Liver (tissue), 10 donors: ENCODE measurements at places on chromosomes 11 and 22. TPM values are rescaled to one million over a fixed set of nuclear protein-coding genes. Genes with fewer than 3 reads are reported as not detected.

- H3K4me1 ChIP-seq = peaks cover 8% of the 10 kb centered on the region
- H3K27me3 ChIP-seq = no peaks in the 10 kb centered on the region
- no peak overlapping the region for H3K4me3 ChIP-seq
- no peak for DNase-seq
- no peak overlapping the region for H3K27ac ChIP-seq
- no peaks in the 10 kb centered on the region for H3K36me3 ChIP-seq
Measured at GRCh38 chr11:16778876-16779275, 40.4 kb downstream of the C11orf58 start.

GRCh38 chr11:76243193-76243956 is 37.1 kb upstream of the WNT11 start:
- H3K36me3 ChIP-seq = no peaks in the 10 kb centered on the region
- H3K4me1 ChIP-seq = peaks cover 4% of the 10 kb centered on the region
- H3K4me3 ChIP-seq = no peak overlapping the region
- H3K27me3 ChIP-seq = no peaks in the 10 kb centered on the region
- H3K27ac ChIP-seq = no peak overlapping the region
- DNase-seq = no peak

DNA sequence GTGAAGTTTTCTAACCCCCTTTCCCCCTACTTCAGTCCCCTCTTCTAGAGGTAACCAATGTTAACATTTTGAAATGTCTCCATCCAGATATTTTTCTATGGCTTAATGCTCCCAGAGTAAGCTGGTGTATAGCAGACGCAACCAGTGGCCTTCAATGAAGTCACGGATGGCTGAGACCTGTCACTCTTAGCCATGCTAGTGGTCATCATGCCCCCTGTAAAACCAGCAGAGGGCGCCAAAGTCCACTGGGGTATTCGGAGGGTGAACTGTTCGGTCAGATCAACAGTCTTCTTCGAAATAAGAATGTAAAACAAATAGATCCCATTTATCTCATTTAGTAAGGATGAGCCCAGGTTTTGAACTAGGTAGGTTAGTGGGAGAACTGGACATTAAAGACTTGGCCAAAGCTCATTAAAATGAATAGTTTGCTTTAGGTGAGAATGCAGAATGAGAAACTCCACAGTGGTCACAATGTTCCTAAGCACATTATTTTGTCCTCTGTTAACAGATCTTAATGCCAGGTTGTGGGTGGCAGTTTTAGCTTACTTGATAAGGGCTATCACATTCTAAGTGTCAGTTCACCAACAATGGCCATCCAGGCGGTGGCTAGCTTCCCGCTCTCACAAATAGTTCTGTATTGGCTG is 8.6 kb upstream of the MMP8 start:
- no peaks in the 10 kb centered on the region for H3K4me1 ChIP-seq
- H3K27ac ChIP-seq = no peak overlapping the region
- H3K36me3 ChIP-seq = no peaks in the 10 kb centered on the region
- DNase-seq = peak; percentile 60
- no peak overlapping the region for H3K4me3 ChIP-seq
- no peaks in the 10 kb centered on the region for H3K27me3 ChIP-seq

- no peak overlapping the region for H3K4me3 ChIP-seq
- H3K4me1 ChIP-seq = no peaks in the 10 kb centered on the region
- no peaks in the 10 kb centered on the region for H3K27me3 ChIP-seq
- peaks cover 20% of the 10 kb centered on the region for H3K36me3 ChIP-seq
- DNase-seq = no peak
- H3K27ac ChIP-seq = no peak overlapping the region
Measured at GRCh38 chr22:25352294-25352680, 132.8 kb downstream of the CRYBB2 start.

- H3K4me3 ChIP-seq = no peak overlapping the region
- H3K27ac ChIP-seq = no peak overlapping the region
- H3K4me1 ChIP-seq = no peaks in the 10 kb centered on the region
- no peaks in the 10 kb centered on the region for H3K36me3 ChIP-seq
- DNase-seq = no peak
- no peaks in the 10 kb centered on the region for H3K27me3 ChIP-seq
Measured at GRCh38 chr11:35115688-35116030, 23.3 kb upstream of the CD44 start.

The TMEM45B gene
- 6.3 TPM for total RNA-seq

The SEC14L6 gene
- 0.70 TPM for total RNA-seq

- H3K27ac ChIP-seq = peak overlapping the region; percentile 84
- no peaks in the 10 kb centered on the region for H3K27me3 ChIP-seq
- no peaks in the 10 kb centered on the region for H3K36me3 ChIP-seq
- H3K4me1 ChIP-seq = peaks cover 58% of the 10 kb centered on the region
- peak; percentile 67 for DNase-seq
Measured at GRCh38 chr11:10305262-10305963, 540 bp downstream of the ADM start.

The DDB1 gene
- total RNA-seq = 108 TPM

- DNase-seq = no peak
- no peak overlapping the region for H3K4me3 ChIP-seq
- H3K27me3 ChIP-seq = no peaks in the 10 kb centered on the region
- no peaks in the 10 kb centered on the region for H3K4me1 ChIP-seq
- H3K36me3 ChIP-seq = no peaks in the 10 kb centered on the region
- no peak overlapping the region for H3K27ac ChIP-seq
Measured at GRCh38 chr22:49617264-49617663, 210.4 kb downstream of the BRD1 start.

DNA sequence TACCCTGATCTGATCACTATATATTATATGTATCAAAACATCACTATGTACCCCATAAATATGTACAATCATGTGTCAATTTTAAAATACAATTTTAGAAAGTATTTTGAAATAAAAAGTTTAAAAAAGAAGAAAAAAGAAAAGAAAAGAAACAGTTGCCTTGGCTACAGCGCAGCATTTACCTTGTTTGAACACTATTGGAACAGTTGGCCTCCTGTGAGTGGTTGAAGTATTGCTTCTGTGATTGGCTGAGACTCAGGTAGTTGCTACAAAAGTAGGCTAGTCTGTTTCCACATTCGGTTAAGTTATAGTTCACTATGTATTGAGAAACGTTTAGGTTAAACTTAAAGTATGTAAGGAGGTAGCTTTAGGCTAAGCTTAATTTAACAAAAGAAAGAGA is 7.9 kb upstream of the DTX4 start:
- no peak overlapping the region for H3K27ac ChIP-seq
- no peaks in the 10 kb centered on the region for H3K36me3 ChIP-seq
- H3K27me3 ChIP-seq = no peaks in the 10 kb centered on the region
- no peaks in the 10 kb centered on the region for H3K4me1 ChIP-seq

DNA sequence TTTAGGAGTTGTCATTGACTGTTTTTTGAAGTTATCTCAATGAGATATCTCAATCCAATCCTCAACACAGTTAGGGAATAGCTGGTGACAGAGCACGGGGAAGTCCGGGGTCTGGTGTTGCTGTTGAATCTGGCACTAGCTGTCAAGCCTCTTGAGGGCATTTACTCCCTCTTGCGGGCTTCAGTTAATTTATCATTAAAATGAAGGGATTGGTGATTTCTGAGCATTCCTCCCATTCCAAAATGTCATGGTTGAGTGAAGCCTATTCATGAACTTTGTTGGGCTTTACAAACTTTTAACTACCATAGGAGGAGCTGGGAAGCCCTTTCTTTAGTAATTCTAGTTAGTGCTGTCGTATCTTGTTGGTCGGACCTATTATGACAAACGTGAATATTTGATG is 40.2 kb downstream of the UVRAG start:
- H3K4me1 ChIP-seq = no peaks in the 10 kb centered on the region
- no peak overlapping the region for H3K27ac ChIP-seq
- no peaks in the 10 kb centered on the region for H3K36me3 ChIP-seq
- H3K27me3 ChIP-seq = no peaks in the 10 kb centered on the region

The SCUBE2 gene
- total RNA-seq = 0.14 TPM

The C1QTNF5 gene
- total RNA-seq = 2.2 TPM

- H3K27me3 ChIP-seq = peaks cover 3% of the 10 kb centered on the region
- no peaks in the 10 kb centered on the region for H3K36me3 ChIP-seq
- no peak overlapping the region for H3K4me3 ChIP-seq
Measured at GRCh38 chr11:131499199-131499598, 128.8 kb downstream of the NTM start.

DNA sequence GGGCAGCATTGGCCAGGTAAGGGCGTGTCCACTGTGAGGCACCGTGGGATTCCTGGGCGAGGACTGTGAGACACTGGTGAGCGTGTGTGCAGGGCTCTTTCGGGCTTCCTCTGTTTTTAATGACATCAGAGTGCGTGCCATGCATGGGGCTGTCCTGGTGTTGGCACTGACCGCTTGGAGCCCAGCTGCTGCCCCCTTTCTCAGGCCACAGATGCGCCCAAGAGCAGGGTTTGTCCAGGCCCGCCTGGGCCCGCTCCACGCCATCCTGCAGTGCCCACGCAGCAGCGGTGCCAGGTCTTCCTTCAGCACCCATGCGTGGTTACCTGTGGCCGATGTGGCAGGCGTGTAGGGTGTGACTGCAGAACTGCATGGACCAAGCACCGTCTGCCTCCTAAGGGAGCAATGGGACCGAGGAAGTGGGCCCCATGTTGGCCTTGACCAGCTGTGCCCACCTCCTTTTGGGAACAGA is 72.3 kb upstream of the SEPTIN5 start:
- no peak for DNase-seq
- no peaks in the 10 kb centered on the region for H3K36me3 ChIP-seq
- no peaks in the 10 kb centered on the region for H3K27me3 ChIP-seq
- no peaks in the 10 kb centered on the region for H3K4me1 ChIP-seq

DNA sequence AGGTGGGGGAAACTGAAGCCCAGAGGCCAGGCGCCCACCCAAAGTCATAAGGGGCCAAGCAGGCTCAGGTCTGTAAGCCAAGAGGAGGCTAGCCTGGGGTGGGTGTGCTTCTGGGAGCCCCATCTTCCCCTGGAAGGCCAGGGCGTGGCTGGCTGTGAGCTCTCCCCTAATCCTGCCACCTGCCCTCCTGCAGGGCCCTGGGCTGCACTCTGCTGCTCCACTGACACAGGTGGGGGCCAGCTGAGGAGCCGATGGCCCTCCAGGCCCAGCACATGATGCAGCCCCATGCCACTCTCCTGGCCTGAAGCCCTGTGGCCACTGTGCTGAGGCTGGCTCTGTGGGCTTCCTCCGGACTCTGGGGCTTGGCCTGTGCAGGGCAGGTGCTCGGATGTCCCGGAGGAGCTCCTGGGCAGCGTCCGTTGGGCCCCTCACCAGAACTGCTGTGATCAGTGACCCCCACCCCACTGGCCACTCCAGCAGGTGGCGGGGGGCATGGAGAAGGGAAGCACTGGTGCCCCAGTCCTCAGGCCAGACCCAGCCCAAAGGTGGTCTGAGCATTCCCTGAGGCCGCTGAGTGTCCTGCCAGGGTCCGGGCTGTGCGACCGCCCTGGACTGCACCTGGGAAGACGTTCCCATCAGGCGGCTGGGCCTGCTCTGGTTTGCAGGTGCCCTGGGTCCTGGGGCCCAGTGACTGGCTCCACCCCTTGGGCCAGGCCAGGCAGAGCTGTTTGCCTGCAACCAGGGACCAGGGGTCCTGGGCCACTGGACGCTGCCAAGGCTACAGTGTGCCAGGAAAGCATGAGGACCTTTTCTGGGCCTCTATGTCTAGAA is 8.5 kb downstream of the PIM3 start:
- H3K27me3 ChIP-seq = no peaks in the 10 kb centered on the region
- H3K27ac ChIP-seq = peak overlapping the region; percentile 95
- no peaks in the 10 kb centered on the region for H3K36me3 ChIP-seq
- H3K4me1 ChIP-seq = peaks cover 74% of the 10 kb centered on the region
- DNase-seq = no peak

The OR56A1 gene
- under 0.01 TPM for total RNA-seq

- peaks cover 15% of the 10 kb centered on the region for H3K36me3 ChIP-seq
- H3K4me3 ChIP-seq = no peak overlapping the region
- DNase-seq = no peak
- H3K27me3 ChIP-seq = no peaks in the 10 kb centered on the region
- H3K4me1 ChIP-seq = no peaks in the 10 kb centered on the region
Measured at GRCh38 chr11:74819400-74819799, 70.8 kb downstream of the RNF169 start.

The BARX2 gene
- not detected for total RNA-seq

GRCh38 chr11:92329646-92330045 is 105.0 kb downstream of the FAT3 start:
- H3K4me1 ChIP-seq = peaks cover 6% of the 10 kb centered on the region
- DNase-seq = no peak
- no peaks in the 10 kb centered on the region for H3K36me3 ChIP-seq

- H3K27ac ChIP-seq = no peak within 1 kb of the TSS
- peaks cover 2% of the 10 kb centered on the region for H3K36me3 ChIP-seq
- DNase-seq = no peak
- H3K4me1 ChIP-seq = no peaks in the 10 kb centered on the region
Measured at GRCh38 chr11:85685820-85686459, at the start of gene CCDC89. CCDC89 (minus strand) TSS chr11:85686195; CDS start chr11:85686130, 65 bp downstream.

The APOBEC3B gene
- 0.08 TPM for total RNA-seq

The DDI1 gene
- total RNA-seq = not detected

DNA sequence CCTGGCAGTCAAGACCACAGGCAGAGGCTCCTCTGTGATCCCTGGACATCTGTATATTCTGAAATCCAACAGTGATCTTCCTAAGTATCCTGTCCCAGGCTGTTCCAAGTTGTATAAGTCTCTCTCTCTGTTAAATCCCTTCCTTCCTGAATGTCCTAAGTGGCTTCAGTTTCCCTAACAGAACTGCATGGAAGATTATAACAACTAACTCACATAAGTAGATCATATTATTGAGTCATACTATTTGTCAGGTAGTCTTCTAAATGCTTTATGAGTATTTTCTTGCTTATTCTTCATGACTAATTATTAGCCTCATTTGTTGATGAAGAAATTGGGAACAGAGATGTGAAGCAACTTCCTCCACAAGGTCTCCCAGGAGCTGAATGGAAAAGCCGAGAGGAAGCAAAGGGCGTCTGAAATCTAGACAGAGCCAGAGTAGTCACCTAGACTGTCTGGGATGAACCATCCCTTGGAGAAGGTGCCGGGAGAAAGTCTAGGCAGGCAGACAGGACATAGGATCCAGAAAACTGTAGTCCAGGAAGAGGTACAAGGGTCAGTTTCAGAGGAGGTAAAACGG is 93.2 kb upstream of the FAT3 start:
- H3K27ac ChIP-seq = no peak overlapping the region
- no peak for DNase-seq
- H3K27me3 ChIP-seq = no peaks in the 10 kb centered on the region

DNA sequence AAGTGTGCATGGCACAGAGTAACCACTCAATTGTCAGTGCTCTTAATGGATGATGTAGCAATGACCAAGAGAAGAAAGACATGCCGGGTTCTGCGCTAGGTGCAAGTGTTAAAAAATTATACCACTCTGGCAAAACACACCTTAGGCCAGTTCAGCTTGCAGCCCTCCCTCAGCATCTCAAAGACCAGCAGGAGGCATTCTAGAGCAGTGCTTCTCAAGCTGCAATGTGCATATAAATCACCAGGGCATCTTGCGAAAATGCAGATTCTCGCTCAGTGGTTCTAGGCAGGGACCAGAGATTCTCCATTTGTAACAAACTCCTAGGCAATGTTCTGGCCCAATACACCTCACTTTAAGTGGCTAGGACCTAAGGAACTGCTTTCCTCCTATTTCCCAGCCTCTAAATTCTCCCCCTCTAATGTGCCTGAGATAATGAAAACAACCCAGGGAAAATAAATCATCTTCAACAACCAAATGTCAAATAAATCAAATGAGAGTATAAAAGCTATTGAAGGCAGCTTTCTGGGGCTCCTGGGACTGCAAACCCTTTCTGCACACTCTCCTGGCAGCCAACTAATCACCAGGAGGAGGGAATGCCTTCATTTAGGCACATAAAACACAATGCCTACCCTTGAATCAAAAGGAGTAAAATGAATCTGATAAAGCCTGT is 337.2 kb upstream of the API5 start:
- H3K4me3 ChIP-seq = no peak overlapping the region
- no peaks in the 10 kb centered on the region for H3K4me1 ChIP-seq
- no peak overlapping the region for H3K27ac ChIP-seq
- H3K27me3 ChIP-seq = no peaks in the 10 kb centered on the region
- H3K36me3 ChIP-seq = no peaks in the 10 kb centered on the region
- no peak for DNase-seq

The HOATZ gene
- total RNA-seq = not detected

GRCh38 chr22:49564054-49564453 is 263.6 kb downstream of the BRD1 start:
- no peak for DNase-seq
- H3K27me3 ChIP-seq = no peaks in the 10 kb centered on the region
- no peaks in the 10 kb centered on the region for H3K36me3 ChIP-seq

The TMEM223 gene
- 9.2 TPM for total RNA-seq
